ENCODE measurements at places on chromosomes 2 and 18. TPM values are rescaled to one million over a fixed set of nuclear protein-coding genes. Genes with fewer than 3 reads are reported as not detected.

COX7A2L gene
- 90.2 TPM for total RNA-seq

B3GNT7 gene
- total RNA-seq: 9.3 TPM

SLC4A3 gene
- total RNA-seq: 4.9 TPM

CSRNP3 gene
- 6.4 TPM for total RNA-seq

DSC3 gene
- not detected for total RNA-seq

GRCh38 chr2:46317094-46317486 is 19.9 kb downstream of the EPAS1 start:
- no peaks in the 10 kb centered on the region for H3K36me3 ChIP-seq
- no peak overlapping the region for H3K4me3 ChIP-seq
- no peak for DNase-seq

GRCh38 chr2:24435391-24436316 is 55.4 kb upstream of the NCOA1 start:
- no peak overlapping the region for H3K4me3 ChIP-seq
- no peaks in the 10 kb centered on the region for H3K36me3 ChIP-seq
- H3K27ac ChIP-seq: no peak overlapping the region
- H3K27me3 ChIP-seq: no peaks in the 10 kb centered on the region

GRCh38 chr2:228344531-228344930 is 163.0 kb upstream of the SPHKAP start:
- H3K4me1 ChIP-seq: no peaks in the 10 kb centered on the region
- H3K36me3 ChIP-seq: no peaks in the 10 kb centered on the region
- H3K4me3 ChIP-seq: no peak overlapping the region
- H3K27me3 ChIP-seq: no peaks in the 10 kb centered on the region
- no peak overlapping the region for H3K27ac ChIP-seq

GRCh38 chr2:174341995-174342685 is 7.4 kb downstream of the SP9 start:
- H3K27ac ChIP-seq: no peak overlapping the region
- peaks cover 57% of the 10 kb centered on the region for H3K27me3 ChIP-seq
- H3K36me3 ChIP-seq: no peaks in the 10 kb centered on the region
- peak; percentile 79 for DNase-seq
- H3K4me1 ChIP-seq: no peaks in the 10 kb centered on the region

- no peak overlapping the region for H3K4me3 ChIP-seq
- no peaks in the 10 kb centered on the region for H3K4me1 ChIP-seq
- no peak for DNase-seq
- no peaks in the 10 kb centered on the region for H3K27me3 ChIP-seq
- no peak overlapping the region for H3K27ac ChIP-seq
Measured at GRCh38 chr2:126788652-126789051, 110.0 kb upstream of the TEX51 start.
